ENCODE measurements at places on chromosomes 4 and X.
A peak's percentile ranks its signal among the peaks of the same experiment; 100 is the strongest.

DNA sequence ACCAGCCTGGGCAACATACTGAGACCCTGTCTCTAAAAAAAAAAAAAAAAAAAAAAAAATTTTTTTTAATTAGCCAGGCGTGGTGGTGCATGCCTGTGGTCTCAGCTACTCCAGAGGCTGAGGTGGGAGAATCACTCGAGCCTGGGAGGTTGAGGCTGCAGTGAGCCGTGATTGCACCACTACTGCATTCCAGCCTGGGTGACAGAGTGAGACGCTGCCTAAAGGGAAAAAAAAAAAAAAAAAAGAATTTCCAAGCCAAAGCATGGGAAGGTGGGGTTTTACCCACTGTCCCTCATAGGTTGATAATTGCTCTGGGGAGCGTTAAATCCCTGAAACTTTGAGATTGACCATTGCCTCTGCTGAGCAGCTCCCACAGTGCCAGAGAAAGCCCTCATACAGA lies 427.5 kb downstream of the BCOR start:
- DNase-seq: no peak

DNA sequence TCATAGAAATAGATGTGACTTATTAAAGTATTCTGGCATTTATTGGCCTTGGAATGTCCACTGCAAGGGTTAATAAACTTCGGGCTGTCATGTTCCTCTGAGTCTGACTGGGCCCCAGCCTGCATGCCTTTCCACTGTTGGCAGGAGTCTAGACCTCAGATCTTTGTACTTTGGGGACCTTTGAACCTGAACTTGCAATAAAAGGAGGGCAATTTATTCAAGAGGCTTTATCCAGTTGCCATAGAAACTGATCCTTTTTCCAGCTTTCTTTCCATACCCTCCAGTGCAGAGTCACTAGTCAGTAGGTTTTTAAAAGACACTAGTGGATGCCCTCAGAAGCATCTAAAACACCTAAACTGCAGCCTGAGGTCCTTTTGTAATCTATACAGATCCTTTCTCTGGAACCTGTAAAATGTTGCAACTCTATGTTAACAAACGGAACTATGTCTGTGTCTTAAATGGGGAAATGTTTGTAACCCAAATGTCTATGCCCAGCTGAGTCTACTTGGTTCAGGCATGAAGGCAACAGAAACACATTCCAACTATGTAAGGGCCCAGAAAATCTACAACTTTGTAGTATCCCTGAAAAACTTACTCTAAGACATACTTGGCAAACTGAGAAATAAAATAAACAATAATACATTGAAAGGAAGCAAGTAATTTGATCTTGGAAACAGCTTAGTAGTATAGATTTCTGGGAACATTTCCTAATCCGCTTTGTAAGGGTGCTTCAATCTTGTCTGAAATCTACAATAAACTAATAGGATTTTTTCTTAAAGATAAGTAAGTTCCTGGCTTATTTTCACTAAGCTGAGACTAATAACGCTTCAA lies 41.5 kb downstream of the SOWAHB start:
- DNase-seq: peak; percentile 41

- no peak for DNase-seq
Observed at GRCh38 chr4:168183717-168184571, 91.6 kb downstream of the ANXA10 start.

GRCh38 chr4:42281324-42282020 lies 115.8 kb upstream of the SHISA3 start:
- DNase-seq: no peak

GRCh38 chr4:74968456-74969164 lies 35.7 kb downstream of the PARM1 start:
- no peak for DNase-seq

DNA sequence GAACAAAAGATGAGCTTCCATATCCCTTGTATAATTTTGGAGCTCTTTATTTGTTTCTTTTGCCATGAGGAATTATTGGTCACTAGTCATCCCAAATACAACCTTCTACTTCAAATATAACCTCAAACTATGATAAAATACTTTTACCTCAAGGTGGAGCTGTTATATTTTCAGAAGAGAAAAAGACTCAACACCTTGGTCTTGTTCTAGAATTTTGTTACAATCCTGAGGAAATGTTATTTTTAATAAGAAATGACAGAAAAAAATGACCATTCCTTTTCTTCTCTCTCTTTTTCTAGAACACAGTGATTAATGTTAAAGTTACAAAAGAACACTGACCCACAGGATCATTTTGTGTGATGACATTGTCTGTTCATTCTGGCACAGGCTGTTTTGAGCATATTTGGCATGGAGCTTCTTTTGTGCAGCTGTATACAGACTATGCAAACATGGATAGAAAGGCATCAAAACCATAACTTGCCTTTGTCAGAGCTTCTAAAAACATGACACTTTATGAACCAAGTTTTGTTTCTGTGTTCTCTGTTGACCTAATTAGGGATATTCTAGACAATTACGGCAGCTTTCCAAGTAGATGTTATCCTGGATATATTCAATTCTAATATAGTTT lies 159.6 kb upstream of the CTSO start:
- no peak for DNase-seq

DNA sequence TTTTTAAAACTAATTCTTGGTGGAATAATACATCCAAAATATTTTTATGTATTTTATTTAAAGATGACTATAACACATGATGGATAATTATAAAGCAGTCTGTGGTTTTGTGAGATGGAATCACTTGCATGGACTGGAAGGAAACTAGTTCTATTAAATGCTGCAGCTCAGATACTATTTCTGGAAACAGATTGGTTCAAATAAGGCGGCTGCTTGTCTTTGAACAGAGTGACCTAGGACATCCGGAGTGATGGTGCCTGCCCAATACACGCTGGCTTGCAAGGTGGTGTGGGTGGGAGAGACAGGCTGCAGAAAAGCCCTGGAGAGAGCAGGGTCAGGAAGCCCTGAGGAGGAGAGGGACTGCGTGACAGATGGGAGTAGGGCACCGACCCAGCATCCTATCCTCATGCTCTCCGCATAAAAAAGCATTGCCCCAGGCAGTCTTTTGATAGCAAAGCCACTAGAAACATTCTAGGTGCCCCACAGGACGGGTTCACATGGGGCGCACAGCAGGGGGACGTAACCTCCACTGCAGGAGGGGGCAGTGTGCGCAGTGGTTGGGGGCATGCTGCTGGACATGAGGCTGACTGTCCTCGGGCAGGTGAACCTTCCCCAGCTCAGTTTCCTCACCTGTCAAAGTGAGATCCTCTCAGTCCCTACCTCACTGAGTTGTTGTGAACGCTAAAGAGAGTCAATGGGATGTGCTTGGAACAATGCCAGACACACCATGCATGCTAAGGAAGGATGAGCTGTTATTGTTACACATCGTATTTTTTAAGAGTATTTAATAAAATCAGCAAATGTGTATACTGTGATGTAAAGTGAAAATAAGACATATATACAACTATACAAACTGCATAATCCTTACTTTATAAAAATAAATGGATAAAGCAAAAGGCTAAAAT lies 71.3 kb downstream of the EVC2 start:
- DNase-seq: no peak

DNA sequence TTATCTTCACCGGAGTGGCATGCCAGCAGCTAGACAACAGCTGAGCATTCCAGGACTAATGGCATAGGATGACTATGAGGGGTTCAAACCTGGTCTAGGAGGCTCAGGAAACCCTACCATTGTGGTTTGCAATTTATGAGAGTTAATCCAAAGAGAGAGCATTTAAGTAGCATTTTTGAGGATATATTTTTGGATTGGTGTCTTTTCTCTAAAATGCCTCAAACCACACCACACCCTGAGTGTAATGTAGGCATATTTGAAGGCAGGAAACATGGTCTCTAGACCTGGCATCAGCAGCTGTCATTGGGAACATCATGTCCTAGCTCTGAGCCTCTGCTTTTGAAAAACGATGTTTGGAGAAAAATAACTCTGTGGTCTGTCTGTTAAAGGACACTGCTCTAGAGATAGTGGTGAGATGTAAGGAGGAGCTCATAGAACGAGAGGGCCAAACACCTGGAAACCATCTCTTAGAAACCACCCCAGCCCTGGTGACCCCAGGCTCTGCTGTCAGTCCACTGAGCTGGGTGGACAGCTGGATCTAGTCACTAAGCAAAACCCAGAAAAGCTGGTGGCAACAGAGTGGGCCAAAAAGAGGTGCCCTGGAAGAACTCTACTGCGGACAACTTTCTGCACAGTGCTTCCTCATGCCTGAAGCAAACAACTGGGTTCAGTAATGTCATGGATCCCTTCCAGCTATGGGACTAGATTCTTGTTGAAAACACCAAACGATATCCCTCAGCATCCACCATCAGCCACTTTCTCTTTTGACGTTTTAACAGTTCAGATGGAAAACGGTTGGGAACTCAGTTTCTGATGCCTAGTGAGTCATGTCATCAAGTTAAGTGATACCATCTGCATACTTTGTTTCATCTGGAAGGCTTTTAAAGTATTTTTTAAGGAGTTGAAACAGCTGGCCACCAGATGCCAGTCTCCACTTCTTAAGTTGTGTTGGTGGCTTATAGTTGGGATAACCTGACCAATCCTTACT lies 100.2 kb upstream of the C1QTNF7 start:
- peak; percentile 52 for DNase-seq

DNA sequence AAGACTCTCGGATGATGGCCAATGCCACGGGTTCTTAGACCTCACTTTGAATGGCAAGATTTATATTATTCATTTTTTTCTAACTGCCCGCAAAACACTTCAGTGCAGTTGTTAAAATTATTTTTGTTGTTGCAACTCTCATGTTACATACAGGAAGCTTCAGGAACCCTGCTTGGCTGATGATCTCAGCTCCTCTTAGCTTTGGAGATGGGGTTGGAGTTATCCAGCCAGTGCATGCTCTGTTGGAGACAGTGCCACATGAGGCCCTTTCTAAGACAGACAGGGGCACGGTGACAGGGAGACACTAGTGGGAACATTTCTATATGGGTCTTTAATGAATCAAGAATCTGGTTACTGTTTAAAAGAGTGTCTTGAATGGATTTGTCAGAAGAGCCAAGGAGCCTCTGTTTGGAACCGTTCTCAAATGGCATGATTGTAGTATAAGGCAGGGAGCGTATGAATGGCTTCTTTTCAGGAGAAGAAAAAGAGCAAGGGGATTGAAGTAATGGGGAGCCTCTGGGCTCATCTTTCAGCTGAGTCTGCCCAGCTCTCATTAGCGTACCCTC lies 61.9 kb upstream of the ENPP6 start:
- DNase-seq: no peak

DNA sequence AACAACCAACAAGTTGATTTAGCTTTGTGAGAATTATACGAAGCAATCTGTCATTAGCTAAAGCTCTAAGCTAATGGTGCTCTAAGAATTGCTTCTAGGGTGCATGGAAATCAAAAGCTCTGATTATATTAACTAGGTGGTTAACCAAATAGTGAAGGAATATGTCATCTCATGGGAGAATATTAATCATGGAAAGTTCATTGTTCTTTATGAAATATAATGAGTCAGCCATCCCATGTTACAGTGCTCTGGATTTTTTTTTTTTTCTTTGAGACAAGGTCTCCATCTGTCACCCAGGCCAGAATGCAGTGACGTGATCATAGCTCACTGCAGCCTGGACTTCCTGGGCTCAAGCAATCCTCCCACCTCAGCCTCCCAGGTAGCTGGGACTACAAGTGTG lies 10.5 kb downstream of the DCAF8L2 start:
- DNase-seq: no peak

- DNase-seq: no peak
Observed at GRCh38 chr4:25672756-25673155, 17.1 kb downstream of the SLC34A2 start.

DNA sequence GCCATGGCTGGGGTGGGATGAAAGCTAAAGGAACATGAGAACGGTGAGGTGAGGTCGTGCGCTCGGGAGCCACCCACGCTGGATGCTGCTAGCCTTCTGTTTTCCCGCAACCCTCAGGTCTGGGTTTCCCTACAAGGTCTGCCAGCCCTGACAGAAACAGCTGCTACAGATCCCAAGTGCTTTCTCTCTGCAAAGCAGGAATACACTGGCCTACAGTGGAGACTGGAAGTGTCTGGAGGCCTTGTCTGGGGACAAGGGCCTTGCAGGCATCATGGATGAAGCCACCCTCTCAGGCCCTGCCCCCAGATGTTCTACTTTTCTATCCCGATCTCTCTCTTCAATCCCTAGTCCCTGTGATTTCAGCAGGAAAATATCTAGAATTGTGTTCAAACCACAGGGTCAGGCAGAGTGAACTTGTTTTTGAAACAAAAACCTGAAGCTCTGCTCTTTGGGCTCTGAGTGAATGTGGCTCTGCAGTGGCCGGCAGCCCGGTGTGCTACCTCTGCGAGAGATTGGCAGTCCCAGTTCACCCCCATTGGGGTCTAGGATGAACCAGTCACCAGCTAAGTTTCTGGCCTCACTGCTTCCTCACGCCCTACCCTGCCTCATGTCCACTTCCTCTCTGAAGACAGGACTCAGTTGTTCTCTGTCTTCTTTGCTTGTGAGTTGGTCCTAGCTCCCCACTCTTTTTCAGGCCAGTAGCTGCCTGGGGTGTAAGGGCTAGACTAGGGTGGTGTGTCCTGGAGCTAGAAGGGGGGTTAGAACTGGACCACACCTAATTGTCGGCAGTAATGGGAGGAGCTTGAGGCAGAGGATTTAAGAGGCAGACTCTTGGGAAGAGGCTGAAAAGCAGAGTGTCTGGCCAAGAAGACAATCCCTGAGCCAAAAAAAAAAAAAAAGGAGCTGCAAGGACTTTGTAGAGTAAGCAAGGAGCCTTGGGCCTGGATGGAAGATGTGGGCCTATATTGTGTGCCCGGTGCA lies 89.6 kb downstream of the RTL5 start:
- DNase-seq: peak; percentile 56

DNA sequence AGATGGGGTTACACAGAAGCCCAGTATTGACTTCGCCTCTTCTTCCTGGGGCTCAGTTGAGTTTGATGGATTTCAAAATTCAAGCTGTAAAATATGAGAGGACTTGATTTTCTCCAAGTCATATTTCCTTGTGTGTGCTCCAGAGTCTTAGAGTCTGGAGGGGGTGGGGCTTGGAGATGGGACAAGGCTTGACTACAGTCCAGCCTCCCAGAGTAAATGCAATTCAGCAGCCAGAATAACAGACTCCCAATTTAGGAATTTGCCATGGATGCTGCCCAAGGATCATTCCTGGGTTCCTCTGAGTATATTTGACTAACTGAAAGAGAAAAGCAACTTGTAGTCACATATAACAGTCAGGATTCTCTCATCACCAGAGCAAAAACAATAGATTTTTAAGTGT lies 53.7 kb upstream of the RBPJ start:
- no peak for DNase-seq

- no peak for DNase-seq
Observed at GRCh38 chr4:1293991-1294390, 4.3 kb downstream of the MAEA start.

DNA sequence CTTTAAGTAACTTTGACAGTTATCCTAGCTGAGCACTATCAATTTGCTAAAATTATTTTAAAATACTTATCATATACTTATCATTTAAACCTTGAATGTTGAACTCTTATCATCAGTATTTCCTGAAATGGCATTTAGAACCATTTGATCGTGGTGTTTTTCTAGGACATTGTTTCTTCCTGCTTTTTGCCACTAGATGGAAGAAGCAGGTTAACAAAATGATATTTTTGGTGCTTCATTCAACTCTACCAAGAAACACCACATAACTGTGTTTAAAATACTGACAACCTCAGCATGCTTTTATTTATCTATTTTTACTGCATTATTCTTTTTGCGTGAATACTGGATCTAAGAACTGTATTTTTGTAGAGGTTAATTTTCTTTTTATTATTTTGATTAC lies 44.6 kb downstream of the C4orf33 start:
- no peak for DNase-seq

- DNase-seq: no peak
Observed at GRCh38 chrX:1442016-1442665, 10.6 kb downstream of the ASMTL start.

- DNase-seq: no peak
Observed at GRCh38 chrX:16427668-16428067, 222.3 kb upstream of the S100G start.

- DNase-seq: no peak
Observed at GRCh38 chr4:182513587-182514291, 270.5 kb downstream of the TENM3 start.

All from skeletal muscle cell (primary cell).